ENCODE measurements at places on chromosomes 11 and 22. TPM values are rescaled to one million over a fixed set of nuclear protein-coding genes. Genes with fewer than 3 reads are reported as not detected.

Gene P2RY6
- 1.2 TPM for total RNA-seq

Gene MUC6
- total RNA-seq = not detected

DNA sequence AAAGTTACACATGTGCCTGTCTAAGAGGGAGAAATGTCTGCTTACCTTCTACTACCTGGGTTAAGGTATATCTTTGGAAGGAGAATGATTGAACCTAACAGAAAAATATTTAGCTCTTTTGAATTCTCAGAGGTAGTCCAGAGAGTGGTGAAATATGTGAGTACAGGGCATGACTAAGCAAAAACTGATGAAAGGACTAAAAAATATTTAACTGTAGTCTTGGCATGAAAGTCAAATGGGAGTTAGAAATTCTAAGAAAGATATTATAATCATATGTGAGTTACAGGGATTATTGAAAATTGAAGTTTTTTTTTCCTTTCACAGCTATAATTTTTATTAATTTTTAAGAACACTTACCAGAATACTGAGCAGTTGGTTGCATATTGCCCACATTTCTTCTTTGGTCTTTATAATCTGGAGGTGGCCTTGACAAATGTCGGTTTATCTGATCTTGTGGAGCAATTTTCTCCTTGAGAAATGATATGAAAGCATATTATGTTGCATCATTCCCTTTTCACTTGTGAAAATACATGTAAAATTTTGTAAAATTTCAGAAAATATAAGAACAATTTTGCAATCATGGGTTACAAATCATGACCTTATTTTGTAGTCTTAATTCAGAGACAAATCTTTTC, 61.4 kb upstream of the MTMR2 start:
- peaks cover 27% of the 10 kb centered on the region for H3K36me3 ChIP-seq
- no peak for DNase-seq
- no peaks in the 10 kb centered on the region for H3K4me1 ChIP-seq
- no peak overlapping the region for H3K4me3 ChIP-seq
- no peak overlapping the region for H3K27ac ChIP-seq
- no peaks in the 10 kb centered on the region for H3K27me3 ChIP-seq

DNA sequence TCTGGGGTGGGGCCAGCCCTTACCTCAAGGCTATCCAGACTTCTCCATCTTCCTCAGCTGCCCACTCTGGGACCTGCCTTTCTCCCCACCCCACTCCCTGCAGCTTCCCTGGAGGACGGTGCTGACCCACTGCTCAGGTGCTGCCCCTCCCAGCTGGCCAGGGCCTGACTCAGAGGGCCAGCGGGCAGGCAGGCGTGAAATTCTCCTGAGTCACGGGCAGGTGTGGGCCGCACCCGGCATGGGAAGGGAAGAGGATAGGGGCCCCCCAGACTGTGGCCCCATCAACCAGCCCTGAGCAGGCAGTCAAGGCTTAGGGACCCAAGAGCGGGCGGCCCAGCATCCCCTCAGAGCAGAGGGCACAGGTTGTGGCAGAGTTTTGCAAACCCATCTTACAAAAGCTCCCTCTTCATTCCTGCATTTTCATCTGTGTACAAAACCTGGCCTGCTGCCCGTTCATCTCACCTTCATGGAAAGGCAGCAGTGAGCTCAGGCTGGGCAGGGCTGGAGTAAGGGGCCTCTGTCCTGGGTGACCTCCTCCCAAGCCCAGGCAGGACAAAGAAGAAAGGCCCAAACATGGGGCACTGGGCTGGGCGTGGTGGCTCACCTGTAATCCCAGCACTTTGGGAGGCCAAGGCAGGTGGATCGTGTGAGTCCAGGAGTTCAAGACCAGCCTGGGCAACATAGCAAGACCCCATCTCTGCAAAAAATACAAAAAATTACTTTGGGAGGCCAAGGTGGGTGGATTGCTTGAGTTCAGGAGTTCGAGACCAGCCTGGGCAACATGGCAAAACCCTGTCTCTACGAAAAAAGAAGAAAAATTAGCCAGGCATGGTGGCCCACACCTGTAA, 6.1 kb downstream of the RHOD start:
- no peak overlapping the region for H3K27ac ChIP-seq
- H3K36me3 ChIP-seq = no peaks in the 10 kb centered on the region
- H3K27me3 ChIP-seq = no peaks in the 10 kb centered on the region
